Kidney tubule cell (primary cell): ENCODE measurements at places on chromosomes 4 and X.
A peak's percentile ranks its signal among the peaks of the same experiment; 100 is the strongest.

GRCh38 chrX:117645639-117646038 lies 471.0 kb downstream of the KLHL13 start:
- no peak for DNase-seq

DNA sequence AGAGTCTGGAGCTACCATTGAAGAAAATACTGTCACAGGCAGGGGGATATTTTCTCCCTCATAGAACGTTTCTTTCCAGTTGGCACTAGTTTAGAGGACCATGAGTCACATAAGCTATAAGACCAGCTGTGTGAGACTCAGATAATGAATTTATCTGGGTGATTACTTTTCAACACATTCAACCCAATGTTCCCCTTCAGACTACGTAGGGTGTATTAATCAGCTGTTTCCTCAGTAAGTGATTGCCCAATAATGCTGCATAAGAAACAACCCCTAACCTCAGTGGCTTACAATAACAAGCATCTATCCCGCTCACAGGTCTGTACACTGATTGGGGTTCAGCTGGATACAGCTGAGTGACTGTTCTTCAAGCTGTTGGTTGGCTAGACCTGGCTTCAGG lies 38.1 kb downstream of the CBLL2 start:
- no peak for DNase-seq

DNA sequence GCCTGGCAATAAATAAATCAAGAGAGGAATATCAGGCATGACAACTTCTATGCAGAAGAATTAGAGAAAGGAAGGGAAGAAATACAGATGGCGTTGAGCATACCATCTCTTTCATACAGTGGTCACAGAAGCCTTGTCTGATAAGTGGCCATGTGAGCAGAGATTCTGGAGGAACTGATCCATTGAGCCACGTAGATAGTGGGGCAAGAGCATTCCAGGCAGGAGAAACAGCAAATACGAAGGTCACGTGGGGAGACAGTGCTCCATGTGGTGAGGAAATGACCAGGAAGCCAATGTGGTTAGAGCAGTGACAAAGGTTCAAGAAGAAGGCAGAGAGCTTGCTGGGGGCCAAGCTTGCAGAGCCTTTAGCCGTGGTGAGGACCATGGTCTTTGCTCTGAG lies 226.7 kb upstream of the NOCT start:
- DNase-seq = no peak

DNA sequence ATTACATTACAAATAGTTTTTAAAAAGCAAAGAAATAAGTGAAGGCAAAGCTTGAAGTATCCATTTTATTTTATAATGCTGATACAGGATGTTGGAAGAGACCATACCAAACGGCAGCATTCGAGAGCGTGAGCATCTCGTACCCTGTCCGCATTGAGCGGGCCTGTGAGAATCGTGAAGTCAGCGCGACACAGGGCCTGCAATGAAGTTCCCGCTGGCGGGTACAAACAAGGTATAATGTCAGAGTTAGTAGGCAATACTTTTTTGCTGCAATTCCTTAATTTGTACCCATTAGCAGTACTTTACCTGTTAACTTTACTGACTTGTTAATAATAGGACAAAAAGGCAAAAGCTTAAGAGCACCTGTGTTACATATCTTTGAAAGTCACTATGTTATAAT lies 19.0 kb downstream of the HNRNPD start:
- DNase-seq = no peak

DNA sequence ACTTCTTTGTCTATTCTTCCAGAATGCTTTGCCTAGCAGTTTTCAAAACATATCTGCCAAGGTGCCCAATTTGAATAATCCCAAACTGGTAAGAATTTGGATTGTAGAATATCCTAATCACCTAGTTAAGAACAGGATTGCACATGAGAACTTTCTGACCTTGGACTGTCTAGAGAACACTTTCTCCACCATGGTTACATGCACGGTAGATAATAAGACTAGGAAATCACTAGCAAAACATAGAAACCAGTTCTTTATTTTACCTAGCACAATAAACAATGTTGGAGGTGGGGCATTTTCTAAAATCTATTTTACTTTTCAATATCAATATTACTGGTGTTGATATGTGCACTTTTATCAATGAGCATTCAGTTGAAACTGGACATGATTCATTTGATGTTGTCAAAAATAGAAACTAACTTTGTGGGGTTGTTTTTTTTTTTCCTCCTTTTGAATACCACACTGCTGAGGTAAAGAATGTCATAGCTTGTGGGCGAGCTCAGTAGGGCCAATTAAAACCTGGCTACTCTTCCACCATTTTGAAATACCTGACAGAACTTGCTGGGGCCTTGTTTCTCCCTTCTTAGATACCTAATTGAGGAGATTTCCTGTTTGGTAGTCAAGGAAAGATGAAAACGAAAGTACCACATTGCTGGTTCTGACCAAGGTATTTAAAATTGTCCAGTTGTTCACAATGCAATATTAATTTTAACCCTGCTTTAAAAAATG lies 10.4 kb downstream of the MID1IP1 start:
- peak; percentile 65 for DNase-seq

DNA sequence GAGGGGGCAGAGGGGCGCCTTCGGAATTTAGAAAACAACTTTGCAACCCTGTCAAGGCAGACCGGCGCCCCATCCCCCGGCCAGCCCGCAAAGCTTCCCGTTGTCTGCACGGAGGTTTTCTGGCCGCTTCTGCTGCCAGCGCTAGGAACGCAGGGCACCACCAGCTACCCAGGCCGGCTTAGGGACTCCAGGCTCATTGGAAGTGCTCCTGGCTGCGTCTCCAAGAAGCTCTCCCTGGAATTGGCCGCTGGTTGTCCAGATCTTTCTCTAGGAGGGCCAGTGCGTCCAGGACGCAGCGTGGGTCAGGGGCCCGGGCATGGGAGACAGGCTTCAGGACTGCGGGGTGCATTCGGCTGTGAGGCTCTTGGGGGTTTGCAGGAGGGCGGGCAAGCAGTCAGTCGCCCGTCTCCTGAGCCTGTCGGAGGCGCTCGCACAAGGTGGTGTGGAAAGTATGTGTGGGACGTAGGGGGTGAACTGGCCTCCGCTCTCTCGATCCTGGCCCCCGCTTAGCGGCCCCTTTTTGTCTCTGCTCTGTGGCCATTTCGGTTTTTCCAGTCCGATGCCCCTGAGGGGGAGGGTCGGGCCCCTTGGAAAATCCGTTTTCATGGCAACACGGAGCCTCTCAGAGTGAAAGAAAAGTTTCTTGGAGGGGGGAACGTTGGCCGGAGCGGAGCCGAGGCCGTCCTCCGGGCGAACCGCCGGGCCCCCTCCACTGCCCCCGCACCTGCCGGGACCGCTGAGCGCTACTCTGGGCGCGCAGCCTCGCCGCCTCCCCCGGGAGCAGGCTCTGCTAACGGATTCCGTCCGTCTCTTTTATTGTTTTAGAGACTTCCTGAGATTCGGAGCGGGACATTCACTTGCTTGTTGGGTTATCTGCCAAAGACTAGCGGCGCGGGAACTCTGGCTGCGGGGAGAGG lies 810 bp upstream of the SOX3 start:
- DNase-seq = no peak

DNA sequence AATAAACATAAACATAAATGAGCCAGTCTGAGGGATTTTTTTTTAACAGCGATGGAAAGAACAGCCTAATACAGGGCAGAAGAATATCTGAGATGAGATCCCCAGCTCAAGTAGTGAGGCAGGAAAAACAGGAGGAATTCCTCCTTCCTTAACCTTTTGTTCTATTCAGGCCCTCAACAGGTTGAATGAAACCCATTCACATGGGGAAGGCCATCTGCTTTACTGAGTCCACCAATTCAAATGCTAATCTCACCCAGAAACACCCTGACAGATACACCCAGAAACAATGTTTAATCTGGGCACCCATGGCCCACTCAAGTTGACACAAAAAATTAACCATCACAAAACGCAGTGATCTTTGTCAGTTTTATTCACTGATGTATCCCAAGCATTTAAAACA lies 45.5 kb downstream of the SMIM31 start:
- DNase-seq = no peak

GRCh38 chr4:15186149-15186548 lies 183.9 kb downstream of the CPEB2 start:
- DNase-seq = peak; percentile 31

DNA sequence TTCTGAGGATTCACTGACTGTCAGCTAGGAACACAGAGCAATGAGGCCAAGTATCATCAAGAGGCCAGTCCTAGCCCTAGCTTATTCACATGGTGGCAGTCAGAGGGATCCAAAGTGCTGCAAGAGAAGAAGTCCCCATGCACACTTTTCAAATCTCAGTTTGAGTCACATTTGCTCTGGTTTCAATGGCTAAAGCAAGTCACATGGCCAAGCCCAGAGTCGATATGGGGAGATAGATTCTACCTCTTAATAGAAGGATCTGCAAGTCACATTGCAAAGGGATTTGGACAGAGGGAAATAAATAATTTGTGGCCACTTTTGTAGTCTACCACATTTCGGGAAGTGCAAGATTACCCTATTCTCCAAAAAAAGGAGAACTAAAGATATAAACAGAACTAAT lies 3.7 kb upstream of the LCORL start:
- DNase-seq = no peak

- peak; percentile 20 for DNase-seq
These were observed 46.9 kb upstream of the VEGFC start for GRCh38 chr4:176839656-176840055.

DNA sequence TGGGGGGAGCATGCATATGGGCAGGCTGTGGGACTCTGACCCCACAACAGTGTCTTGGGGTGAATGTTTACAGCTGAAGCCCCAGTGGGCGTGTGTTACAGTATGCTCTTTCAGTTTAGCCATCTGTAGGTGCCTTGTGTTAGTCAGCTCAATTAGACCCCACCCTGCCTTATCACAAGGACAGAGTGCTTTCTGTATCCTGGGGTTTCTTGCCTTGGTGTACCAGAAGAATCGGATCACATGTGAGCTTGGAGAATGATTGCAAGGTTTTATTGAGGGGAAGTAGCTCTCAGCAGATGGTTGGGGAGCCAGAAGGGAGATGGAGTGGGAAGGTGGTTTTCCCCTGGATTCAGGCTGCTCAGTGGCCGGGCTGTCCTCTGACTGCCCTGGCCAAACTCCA lies 27.3 kb downstream of the SH3BGRL start:
- DNase-seq = no peak

GRCh38 chrX:72296991-72297390 lies 8.7 kb downstream of the CITED1 start:
- DNase-seq = no peak

DNA sequence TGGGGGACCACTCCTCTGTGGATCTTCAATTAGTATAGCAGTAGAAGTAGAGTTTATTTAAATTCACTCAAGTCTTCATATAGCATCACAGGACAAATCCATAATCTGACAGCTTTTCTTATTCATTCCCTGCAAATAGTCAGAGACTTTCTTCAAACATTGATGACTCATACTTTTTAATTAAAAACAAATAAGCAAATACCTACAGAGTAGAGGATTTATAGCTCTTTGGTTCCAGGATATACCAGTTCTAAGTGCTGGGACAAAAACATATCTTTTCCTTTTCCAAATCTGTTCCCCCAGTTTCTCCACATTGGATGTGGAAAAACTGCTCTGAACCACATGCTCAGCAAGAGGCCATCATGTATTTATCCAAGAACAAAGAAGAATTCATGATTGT lies 24.1 kb downstream of the EMCN start:
- no peak for DNase-seq

DNA sequence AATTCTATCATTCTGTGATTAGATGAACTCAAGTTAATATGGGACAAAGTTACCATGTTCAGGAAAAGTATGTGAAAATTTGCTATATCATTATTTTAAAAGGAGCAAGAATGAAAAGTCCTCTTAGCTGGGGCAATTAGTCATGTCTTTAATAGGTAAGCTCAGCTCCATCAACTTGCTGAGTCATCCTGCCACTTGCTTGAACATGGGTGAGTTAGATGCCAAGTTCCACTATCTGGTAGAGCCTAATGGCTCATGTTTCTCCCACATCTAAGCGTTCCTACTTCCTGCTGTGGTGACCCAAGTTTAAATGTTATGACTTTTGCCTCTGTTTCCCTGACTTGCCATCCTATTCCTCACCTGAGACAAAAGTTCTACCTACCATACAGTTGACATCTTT lies 276.8 kb downstream of the ZNF674 start:
- peak; percentile 86 for DNase-seq

- peak; percentile 62 for DNase-seq
These were observed 1.3 kb upstream of the PLS3 start for GRCh38 chrX:115559672-115560071.

GRCh38 chrX:2954541-2954940 lies 25.4 kb upstream of the ARSD start:
- peak; percentile 44 for DNase-seq

- no peak for DNase-seq
These were observed 93.0 kb upstream of the MTM1 start for GRCh38 chrX:150475461-150475860.

GRCh38 chrX:18360867-18361266 lies 6.4 kb upstream of the SCML2 start:
- DNase-seq = no peak

DNA sequence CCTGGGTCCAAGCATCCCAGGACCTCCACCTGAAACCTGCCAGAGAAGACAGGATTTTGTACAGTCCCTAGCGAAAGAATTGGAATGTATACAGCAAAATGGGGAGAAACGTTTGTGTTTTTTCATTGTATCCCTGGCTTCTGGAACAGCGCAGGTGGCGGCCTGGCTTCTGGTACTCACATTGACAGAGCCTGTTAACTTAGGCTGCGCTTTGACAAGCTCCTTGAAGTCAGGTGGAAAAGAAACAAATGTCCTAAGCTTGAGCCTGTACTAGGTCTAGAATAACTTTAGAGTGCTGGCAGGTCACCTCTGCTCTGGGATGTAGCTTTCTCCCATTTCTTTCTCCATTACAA lies 343.7 kb upstream of the KLF3 start:
- DNase-seq = no peak

DNA sequence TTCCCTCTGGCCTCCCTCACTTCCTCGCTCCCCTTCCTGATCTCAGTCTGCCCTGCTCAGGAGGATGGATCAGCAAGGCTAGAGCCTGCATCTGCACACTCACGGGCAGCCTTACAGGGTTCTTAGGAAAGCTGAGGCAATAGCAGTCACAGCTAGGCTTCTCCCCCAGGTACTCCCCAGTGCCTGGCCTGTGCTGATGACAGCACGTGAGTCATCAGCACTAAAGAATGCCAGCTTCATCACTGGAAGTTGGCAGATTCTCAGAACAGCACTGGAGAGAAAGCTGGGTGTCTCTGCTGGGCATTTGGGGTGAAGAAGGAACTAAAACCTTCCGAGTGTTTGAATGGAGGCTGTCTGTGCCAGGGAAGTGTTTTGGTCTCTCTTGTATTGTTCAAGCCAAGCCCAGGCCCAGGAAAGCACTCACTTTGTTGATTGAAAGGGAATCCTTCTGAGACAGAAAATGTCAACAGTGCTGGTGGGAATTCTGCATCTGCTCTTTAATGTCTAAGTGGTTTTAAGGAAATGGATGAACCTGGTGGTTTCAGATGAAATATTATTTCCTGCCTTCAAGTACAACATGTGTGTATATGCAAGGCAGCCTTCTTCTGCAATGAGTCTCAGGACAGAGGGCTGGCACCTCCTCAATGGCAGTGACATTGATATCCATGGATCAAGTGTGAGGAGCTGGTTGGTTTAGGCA lies 73.0 kb upstream of the SCOC start:
- DNase-seq = peak; percentile 86

- no peak for DNase-seq
These were observed 119.6 kb downstream of the SHROOM3 start for GRCh38 chr4:76554630-76555029.

- no peak for DNase-seq
These were observed 33.1 kb downstream of the SMIM10L2A start for GRCh38 chrX:135454816-135455215.

- peak; percentile 38 for DNase-seq
These were observed 61.8 kb downstream of the C4orf50 start for GRCh38 chr4:5956285-5957021.

- DNase-seq = no peak
These were observed 811 bp downstream of the TMEM187 start for GRCh38 chrX:153973127-153974002.

- DNase-seq = no peak
These were observed 437.9 kb upstream of the MAOA start for GRCh38 chrX:43218198-43218597.
